ENCODE measurements at places on chromosomes 1 and 21.

DNA sequence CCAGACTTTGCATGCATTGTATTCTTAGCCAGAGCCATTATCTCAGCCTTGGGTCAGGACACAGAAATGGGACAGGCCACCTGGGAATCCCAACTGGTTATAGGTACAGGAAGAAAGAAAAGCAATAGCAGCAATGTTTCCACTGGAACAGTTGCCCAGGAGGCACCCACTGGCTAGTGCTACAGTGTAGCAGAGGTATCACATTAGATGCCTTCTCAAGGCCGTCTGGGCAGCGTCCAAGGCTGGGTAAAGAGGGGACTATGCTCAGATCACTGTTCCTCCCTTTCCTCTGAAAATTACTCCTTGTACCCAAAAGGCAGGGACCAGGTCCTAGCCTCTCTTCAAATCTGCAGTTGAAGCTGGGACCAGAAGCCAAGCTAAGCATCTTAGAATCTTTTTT, 2.6 kb downstream of the CREB3L4 start:
- DNase-seq = no peak

DNA sequence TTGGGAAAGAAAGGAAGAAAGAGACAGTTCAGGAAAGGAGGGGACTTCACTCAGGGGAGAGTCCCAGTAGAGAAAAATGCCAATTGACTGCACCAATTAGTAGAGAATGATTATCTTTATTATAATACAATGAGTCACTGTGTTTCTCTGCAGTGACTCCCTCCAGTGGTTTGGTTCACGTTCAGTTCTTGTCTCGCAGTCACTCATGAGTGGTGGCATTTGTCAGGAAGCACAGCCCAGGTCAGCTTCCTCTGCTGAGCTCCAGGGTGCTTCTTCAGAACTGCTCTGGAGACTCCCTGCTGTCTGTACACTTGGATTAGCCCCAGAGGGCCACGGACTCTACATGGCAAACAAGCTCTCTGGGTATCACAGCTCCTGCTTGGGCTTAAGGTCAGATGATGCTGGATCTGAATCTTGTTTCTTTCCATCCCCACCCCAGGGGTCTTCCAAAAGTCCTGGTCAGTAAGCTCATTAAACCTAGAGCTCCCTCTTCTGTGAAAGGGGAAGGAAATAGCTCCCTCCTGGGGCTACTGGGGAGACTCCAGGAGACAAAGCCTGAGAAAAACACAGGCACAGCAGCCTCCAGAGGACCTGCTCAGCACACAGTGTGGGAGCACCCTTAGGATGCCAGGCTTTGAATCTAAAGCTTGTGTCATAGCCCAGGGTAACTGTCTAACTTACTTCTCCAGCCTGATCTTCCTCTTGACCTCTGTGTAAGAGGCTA, 619.0 kb downstream of the AJAP1 start:
- no peak for DNase-seq

GRCh38 chr1:192252776-192253175, 64.0 kb upstream of the RGS21 start:
- DNase-seq = no peak

- DNase-seq = no peak
Measured at GRCh38 chr21:45959779-45960390, 21.7 kb upstream of the COL6A1 start.

DNA sequence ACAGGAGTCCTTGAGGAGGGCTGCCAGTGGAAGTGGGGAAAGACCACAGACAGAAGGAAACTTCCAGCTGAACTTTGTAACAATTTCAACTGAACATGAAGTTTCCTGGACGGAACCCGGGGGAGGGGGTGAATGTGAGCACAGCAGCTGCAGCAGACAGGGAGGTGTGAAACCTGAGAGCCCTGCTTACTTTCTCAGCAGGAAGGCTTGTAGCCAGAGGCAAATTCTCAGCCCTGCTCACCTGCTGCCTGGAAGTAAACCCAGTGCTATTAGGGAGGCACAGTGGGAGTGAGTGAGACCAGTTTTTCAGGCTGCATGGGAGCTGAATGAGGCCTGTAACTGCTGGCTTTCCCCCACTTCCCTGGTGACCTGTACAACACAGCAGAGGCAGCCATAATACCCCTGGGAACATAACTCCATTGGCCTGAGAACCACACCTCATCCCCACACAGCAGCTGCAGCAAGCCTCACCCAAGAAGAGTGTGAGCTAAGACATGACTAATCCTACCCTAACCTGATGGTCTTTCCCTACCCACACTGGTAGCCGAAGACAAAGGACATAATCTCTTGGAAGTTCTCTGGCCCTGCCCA, 9.6 kb upstream of the SPRR2F start:
- DNase-seq = no peak

DNA sequence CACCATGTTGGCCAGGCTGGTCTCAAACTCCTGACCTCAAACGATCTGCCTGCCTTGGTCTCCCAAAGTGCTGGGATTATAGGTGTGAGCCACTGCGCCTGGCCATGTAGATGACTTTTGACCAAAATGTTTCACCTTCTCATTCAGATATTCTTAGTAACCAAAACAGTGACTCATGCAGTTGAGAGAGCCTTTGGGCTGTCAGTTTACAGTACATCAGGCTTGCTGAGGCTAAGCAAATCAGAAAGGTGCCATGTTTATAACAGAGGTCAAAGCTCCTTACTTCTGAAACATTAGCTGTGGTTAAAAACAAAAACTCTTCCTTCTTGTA, 21.0 kb downstream of the CNIH4 start:
- DNase-seq = peak; percentile 3

DNA sequence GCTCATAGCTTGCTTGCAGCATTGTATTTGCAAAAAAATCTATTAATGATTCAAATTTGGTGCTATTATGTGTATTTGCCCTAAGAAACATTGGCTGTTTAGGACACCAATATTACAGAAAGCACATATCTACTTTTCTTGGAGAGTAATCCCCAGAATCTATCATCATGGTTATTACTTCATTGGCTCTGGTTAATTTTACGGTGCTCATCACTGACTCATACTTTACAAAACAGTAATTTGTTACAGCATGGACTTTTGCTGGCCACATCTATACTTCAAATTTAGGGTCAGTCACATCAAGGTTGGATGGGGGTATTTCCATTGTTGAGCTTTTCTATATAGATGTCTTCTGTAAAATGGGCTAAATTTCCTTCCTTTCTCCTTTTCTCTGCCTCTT, 45.7 kb downstream of the SH3GLB1 start:
- DNase-seq = no peak

DNA sequence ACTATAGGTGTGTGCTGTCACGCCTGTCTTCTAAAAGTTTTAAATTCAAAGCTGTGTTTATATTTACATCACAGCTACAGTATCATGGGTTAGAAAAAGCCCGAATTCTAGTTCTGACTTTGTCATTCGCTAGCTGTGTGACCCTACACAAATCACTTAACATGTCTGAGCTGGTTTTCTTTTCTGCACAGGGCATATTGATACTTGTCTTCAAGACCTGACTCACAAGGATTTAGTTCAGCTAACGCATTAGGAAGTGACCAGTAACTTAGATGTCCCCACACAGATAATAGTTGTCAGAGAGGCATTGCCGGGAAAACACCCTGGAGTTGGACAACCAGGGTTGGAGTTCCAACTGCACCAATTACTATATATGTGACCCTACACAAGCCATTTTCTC, 25.9 kb downstream of the GIPC2 start:
- DNase-seq = no peak

GRCh38 chr1:174700775-174701174, 253.0 kb downstream of the GPR52 start:
- DNase-seq = peak; percentile 17

DNA sequence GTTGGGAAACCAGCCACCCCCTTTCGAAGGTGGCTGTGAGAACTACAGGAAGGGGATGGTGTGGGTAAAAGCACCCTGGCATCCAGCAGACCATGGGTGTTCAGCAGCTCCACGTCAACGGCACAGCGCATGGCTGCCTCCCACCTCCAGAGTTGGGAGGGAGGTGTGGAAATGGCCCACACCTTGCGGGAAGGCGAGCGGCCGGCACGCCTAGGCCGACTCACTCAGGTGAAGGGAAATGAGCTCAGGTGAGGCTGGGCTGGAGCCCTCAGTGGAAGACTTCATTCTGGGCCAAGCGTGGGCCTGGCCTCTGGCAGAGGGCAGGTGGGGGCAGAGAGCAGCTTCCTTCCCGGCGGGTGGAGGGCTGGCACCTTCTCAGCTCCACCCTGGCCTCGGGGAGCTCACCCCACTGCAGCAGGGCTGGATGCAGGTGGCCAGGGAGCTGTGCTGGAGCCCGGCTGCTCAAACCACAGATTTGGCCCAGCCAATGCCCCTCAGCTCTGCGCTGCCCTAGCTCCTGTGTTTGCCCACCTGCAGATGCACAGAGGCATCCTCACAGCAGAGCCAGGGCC, 24.8 kb upstream of the ALDH4A1 start:
- no peak for DNase-seq

DNA sequence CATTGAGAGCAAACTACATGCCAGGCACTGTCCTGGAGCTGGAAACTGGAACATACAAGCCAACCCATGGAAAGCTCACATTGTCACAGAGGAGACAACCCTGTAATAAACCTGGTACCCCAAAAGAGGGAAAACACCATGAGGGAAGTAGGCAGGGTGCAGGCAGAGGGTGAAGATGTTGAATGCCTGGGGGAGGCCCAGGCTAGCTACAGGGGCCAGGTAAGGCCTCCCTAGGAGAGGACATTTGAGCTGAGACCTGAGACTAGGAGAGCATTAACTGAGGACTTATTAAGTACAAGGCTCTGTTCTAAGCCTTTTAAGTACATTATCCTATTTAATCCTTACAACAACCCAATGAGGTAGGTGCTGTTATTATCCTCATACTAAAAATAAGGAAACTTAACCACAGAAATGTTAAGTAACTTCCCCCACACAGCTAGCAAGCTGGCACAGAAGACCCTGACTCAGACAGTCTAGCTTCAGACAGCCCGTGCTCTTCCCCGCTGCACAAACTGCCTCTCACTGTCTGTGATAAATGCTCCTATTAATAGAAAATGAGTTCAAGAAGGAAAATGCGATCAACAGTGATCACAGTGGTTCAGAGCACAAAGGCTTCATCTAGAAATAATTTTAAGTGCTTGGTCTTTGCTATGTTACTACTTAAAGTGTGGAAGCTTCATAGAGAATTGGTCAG, 41.8 kb downstream of the ZNF281 start:
- peak; percentile 49 for DNase-seq

GRCh38 chr1:26779098-26779668, 8.6 kb upstream of the PIGV start:
- DNase-seq = no peak

DNA sequence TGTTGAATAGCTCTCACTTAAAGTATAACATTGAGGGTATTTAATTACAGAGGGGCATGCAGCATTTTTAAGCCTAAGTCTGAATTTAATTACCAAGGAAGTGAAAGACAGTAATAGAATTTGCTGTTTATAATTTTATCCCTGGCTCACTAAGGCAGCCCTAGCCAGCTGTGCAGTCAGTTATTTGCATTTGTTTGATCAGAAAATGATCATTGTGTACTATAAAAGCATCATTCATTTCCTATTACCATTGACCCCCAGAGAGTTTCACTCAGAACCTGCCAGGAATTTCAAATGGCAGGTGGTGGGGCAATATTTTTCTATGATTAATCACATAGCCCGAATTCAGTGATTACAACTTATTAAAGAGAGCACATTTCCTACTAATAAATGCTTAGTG, 277.1 kb upstream of the KAZN start:
- no peak for DNase-seq

DNA sequence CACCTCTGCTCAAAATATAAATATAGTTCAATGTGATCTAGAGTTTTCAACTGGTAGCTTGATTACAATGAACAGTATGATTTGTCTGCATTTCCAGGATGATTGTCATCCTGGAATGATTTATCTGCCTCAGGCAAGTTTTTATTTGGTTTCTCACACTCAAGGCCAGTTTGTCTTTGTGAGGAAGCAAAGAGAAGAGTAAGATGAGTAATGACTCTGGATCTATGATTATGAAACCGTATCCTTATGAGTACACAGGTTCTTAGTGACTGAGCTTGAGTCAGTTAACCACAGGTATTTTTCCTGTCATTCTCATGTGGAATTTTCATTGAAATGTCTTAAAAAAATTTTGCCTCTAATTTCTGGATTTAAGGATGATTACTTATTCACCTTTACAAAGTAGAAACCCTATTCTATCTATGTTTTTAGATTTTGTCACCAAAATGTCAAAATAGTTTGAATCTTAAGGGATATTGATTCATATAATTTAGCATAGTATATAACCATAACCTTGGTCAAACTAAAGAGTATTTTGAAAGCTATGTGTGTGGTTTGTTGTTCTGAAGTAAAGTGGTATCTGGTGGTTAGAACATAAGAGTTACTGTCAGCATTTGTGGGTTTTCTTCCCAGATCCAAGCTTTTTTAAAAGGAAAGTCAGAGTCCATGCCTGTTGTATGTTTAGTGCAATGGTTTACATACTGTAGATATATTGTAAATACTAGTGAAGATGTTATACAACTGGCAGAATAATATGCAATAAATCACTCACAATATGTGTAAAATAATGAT, 145.0 kb downstream of the RASAL2 start:
- DNase-seq = peak; percentile 95

GRCh38 chr1:36386265-36387140, 779 bp upstream of the STK40 start:
- DNase-seq = peak; percentile 100

DNA sequence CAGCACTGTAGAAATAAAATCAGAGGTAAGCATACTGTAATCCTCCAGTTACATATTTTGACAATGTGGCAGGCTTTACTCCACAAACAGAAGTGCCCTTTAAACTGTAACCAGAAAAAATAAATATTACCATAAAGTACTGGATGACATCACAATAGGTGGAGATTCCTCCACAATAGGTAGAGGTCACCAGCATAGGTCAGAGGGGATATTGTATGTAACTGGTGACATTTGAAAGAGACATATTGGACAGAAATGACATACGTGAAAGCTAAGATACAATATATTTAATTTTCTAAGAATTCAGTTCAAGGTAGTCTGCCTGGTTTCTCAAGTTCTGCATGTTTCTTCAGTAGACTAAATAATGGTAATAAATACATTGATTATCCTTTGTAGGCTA, at the start of gene ASB17:
ASB17 (minus strand) TSS at position 101 of the 400 bp plus-strand sequence. CDS start 113 bp downstream, outside the sequence.
- no peak for DNase-seq

- DNase-seq = peak; percentile 87
Measured at GRCh38 chr1:46643368-46643775, 24.8 kb downstream of the ATPAF1 start.

DNA sequence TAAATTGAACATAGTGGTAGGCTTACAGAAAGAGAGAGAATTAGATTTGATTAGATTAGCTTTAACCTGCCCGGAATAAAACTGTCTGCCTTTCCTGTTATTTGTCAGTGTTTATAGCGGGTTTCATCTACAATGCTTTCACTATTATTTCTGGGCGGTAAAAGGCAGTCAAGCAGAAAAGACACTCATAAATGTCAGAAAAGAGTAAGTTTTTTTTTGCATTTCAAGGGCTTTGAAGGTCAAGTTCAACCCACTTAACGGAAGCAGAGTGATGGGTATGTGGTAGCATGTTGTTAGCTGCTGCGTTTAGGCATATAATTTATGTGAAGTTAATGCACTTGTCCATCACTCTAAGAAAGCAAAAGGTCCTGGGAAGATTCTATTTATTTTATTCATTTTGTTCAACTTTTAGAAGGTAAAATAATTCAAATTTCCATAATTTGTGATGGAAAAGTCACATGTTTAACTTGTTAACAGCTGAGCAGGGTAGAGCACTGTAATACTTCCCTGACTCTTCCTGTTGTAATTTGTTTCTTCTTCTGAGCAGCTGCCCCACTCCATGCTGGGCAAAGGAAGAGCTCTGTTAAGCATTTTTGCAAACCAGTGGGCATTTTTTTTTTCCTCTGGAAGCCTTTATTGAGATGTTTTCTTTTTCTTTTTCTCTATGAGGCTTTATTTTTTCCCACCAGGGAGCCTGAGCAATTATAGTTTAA, 220.1 kb downstream of the ST6GALNAC3 start:
- DNase-seq = no peak

Measured in GM04504 (cell line).